ENCODE measurements at places on chromosomes 4 and X.

DNA sequence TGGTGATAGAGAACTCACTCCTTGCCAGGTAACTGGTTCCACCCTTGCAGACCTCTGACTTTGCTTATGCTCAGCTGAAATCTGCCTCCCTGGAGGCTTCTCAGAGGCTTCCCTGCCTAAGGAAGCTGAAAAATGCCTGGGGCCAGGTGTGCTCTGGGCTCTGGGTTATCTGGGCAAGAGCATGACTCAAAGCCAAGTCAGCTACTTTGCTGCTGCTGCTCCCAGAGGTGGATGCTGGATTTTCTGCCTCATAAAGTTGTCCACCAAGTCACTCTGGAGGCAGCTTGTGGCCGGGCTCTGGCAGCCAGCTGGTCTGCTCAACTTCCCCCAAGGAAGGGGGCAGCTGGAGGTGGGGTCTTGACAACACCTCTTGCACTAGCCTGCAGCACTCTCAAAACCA, 132.7 kb downstream of the PJA1 start:
- DNase-seq, result no peak

GRCh38 chrX:24168807-24169206, 19.3 kb downstream of the ZFX start:
- DNase-seq, result no peak

DNA sequence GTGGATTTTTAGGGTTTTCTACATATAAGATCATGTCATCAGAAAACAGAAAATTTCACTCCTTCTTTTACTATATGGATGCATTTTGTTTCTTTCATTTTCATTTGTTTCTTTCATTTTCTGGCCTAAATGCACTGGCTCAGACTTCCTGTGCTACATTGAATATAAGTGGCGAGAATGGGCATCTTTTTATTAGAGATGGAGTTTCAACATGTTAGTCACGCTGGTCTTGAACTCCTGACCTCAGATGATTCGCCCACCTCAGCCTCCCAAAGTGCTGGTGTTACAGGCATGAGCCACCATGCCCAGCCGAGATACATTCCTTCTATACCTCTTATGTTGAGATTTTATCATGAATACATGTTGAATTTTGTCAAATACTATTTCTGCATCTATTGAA, 61.8 kb downstream of the BRWD3 start:
- no peak for DNase-seq

GRCh38 chr4:27974339-27974738, 1113.7 kb downstream of the STIM2 start:
- DNase-seq, result no peak

GRCh38 chr4:88097301-88097700, 61.1 kb downstream of the ABCG2 start:
- no peak for DNase-seq

GRCh38 chr4:37646247-37646646, 39.9 kb downstream of the RELL1 start:
- DNase-seq, result no peak

- DNase-seq, result no peak
Observed at GRCh38 chrX:20060961-20061748, 55.6 kb downstream of the MAP7D2 start.

DNA sequence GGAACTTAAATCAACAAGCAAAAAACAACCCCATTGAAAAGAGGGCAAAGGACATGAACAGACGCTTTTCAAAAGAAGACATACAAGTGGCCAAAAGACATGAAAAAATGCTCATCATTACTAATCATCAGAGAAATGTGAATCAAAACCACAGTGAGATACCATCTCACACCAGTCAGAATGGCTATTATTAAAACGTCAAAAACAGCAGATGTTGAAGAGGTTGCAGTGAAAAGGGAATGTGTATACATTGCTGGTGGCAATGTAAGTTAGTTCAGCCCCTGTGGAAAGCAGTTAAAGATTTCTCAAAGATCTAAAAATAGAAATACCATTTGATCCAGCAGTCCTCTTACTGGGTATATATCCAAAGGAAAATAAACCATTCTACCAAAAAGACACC, 22.6 kb downstream of the RTL9 start:
- no peak for DNase-seq

GRCh38 chrX:10325611-10326010, 168.8 kb downstream of the CLCN4 start:
- no peak for DNase-seq

DNA sequence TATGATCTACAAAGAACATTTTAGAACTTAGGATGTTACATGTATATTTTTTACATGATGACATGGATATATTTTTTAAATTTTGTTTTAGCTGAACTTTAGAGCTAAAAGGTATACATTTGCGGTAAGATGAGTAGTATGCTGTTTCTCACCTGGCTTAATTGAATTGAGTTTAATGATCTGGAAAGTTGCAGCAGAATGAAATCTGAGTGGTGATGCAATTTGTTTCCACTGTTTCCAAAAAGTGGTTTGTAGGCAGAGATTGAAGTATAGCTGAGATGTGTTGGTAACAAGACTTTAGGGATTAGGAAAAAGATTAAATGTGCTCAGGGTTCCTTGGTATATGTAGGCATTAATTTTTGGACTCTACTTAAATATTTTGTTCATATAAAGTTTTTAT, 68.1 kb downstream of the HPF1 start:
- no peak for DNase-seq

DNA sequence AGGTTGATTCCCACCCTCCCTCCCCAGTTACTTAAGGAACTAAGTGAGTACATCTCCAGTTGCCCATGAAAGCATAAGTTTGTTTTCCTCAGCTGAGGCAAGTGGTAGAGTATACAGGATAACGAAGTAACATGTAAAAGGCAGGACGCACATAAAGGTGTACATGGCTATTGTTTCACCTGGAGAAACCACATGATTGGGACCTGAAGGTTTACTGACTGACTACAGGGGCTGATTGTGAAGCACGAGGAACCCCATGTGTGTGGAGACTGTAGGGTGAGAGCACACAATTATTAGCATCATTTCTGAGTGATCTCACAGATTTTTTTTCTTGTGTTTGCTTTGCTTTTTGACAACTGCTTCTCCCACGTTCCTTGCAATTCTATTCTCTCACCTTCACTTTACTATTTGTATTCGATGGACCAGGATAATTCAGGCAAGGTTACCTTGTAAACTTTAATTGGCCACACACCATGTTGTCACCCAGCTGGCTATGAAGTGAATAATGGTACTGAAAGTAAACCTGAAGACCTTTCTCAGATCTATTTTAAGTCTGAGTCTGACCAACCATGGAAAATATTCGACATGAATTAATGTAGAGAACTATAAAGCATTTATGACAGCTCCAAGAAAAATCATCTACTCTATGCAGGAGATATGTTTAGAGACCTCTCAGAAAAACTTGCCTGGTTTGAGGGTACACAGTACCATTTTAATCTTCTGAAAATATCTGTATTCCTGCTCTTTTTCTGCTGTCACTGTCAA, 102.5 kb upstream of the MYOZ2 start:
- DNase-seq, result no peak

DNA sequence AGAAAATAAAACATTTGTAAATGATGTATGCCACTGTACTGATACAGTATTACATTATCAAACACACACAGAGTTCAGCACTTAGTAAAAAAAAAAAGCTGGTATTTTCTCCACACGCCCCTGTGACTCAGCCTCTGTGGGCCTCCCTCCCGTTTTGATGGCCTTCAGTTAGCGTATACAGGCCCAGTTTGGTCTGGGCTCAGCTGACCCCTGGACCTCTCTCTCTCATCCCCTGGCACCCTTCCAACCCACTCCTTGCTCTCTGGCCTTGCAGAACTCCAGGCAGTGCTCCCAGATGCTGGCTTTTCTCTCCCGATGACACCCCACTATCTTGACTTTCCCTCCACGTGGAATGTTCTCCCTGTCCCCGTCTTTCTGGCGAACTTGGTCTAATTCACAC, 89.0 kb upstream of the LIMCH1 start:
- DNase-seq, result no peak

GRCh38 chr4:168881781-168882420, 128.2 kb downstream of the CBR4 start:
- no peak for DNase-seq

GRCh38 chr4:122150931-122151330, 1.2 kb upstream of the BLTP1 start:
- DNase-seq, result no peak

- no peak for DNase-seq
Observed at GRCh38 chrX:11381464-11381863, 88.3 kb downstream of the AMELX start.

- no peak for DNase-seq
Observed at GRCh38 chr4:86561256-86561655, 32.9 kb upstream of the PTPN13 start.

- DNase-seq, result no peak
Observed at GRCh38 chr4:7199129-7199725, 6.9 kb downstream of the SORCS2 start.

DNA sequence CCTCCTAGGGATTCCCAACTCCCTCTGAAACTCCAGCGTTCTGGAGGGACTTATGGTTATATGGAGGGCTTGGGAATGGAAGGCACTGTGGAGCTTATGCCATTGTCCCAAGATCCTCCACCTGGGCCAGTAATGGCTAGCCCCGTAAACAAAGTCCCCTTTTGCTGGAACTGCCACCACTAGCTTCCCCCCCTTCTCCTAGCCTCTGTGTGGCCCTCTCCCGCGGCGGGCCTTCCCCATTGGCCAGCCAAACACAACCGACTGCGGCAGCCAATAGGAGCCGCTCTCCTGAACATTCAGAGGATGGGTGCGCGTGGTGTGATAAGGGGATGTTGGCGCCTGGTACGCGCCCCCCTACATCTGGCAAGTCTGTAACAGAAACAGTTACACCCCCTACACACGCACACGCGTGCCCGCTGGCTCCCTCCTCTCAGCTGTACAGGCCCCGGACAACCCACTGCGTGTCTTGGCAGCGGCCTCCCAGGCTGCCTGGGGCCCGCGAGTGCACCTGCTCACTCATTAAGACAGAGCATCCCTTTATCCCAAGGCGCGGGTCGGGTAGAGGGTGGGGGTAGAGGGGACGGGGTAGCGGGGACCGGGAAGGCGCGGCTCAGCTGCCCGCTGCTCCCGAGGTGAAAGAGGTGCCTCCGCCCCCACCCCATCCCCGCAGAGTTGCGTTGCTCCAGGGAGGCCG, 863 bp upstream of the RAB33A start:
- peak; percentile 43 for DNase-seq

DNA sequence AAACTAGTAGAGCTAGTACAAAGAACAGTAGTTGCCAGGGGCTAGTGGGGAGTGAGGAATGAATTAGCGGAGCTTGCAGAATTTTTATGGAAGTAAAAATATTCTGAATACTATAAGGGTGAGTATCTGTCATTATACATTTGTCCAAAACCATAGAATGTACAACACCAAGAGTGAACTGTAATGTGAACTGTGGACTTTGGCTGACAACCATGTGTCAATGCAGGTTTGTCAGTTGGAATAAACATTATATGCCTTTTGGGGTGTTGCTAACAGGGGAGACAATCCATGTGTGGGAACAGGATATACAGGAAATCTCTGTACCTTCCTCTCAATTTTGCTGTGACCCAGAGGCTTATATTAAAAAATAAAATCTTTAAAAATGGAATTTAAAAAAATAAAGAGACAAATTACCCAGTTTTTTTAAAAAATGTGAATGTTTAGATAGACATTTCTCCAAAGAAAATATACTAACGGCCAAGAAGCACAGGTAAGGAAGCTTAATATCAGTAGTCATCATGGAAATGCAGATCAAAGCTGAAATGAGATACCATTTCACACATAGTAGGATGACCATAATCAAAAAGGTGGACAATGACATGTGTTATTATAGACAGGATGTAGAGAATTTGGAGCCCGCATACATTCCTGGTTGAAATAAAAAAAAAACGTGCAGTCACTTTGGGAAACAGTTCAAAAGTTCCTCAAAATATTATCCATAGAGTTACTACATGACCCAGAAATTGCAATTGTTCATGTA, 899.8 kb downstream of the RAB28 start:
- DNase-seq, result no peak

DNA sequence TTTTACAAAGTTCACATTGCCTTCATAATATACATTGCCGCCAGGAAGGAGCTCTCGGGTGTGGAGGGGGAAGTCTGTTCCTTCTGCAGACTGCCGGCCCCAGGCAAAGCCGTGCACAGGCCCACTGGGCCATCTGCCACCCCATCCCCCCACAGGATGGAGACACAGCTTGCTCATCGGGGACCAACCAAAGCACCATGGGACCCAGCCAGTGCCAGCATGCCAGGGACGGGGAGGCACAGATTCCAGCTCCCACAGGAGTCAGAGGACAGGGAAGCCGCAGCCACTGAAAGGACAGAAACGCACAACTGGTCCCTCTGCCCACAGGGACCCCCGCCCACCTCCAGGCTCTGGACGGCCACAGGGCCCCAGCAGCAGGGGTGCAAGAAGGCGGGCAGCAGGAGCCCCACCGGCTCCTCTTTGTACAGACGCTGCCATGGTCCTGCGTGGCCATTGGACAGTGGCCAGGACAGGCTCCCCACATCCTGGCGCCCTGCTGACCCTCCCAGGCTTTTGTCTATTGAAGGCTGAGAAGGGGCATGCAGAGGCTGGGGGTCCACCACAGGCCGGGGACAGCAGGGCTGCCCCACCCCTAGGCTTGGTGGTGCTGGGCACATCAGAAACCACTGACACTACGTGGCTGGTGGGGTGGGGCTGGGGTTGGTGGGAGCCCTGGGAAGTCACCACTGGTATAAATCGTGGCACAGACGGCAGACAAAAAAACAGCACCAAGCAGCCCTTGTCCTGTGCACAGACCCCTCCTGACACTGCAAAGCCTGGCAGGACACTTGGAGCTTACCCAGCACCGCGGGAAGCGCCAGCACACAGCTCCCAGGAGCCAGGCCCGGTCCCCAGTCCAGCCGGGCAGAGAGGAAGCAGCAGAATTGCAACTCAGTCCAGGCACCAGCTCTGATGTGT, 89.0 kb downstream of the FAM53A start:
- DNase-seq, result no peak

DNA sequence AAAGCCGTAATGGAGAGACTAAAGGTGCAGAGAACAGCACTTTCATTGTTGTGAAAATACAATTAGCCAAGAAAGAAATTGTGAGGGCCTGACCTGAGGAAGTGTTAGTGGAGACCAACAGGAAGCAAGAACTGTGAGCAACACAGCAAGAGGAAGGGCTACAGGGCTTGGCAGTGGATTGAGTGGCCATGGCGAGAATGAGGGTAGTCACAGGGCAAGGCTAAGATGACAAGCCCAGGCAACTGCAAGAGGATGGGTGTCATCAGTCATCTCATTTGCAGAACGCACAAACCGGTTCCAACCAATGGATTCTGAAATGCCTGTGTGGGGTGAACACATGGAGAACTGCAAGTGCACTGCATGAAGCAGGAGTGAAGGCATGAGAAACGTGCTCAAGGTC, 3.6 kb downstream of the SLC10A6 start:
- DNase-seq, result no peak

DNA sequence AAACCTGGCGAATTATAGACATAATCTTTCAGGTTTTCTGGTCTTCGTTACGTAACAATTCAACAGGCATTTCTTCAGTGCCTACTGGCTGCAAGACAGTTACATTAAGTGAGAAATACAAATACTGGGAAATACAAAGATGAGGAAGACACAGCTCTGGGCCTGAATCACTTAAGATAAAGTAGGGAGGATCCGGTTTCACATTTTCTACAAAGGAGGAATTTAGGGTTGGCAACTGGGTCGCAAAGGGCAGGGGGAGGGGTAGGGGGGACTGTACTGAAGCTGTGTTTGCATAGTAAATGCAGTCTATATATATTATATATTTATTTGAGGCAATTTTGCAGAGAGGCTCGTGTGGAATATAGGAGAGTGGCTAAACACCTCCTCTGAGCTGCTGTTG, 107.4 kb downstream of the MAML3 start:
- DNase-seq, result no peak

Measured in activated T-helper 1 cell treated with anti-CD3 and anti-CD28 coated beads, Interleukin-2, amount 50 U/mL, for 16 hours (primary cell).